Stimulated activated CD4-positive, alpha-beta T cell treated with anti-CD3 and anti-CD28 coated beads, Interleukin-1b, Interleukin-23, amount 100 ng/mL, for 48 hours (primary cell): ENCODE measurements at places on chromosomes 2 and 18.
A peak's percentile ranks its signal among the peaks of the same experiment; 100 is the strongest.

- DNase-seq = no peak
Observed at GRCh38 chr2:131041402-131042147, 51.7 kb downstream of the FAM168B start.

GRCh38 chr2:8578335-8579244, 103.3 kb upstream of the ID2 start:
- DNase-seq = no peak

DNA sequence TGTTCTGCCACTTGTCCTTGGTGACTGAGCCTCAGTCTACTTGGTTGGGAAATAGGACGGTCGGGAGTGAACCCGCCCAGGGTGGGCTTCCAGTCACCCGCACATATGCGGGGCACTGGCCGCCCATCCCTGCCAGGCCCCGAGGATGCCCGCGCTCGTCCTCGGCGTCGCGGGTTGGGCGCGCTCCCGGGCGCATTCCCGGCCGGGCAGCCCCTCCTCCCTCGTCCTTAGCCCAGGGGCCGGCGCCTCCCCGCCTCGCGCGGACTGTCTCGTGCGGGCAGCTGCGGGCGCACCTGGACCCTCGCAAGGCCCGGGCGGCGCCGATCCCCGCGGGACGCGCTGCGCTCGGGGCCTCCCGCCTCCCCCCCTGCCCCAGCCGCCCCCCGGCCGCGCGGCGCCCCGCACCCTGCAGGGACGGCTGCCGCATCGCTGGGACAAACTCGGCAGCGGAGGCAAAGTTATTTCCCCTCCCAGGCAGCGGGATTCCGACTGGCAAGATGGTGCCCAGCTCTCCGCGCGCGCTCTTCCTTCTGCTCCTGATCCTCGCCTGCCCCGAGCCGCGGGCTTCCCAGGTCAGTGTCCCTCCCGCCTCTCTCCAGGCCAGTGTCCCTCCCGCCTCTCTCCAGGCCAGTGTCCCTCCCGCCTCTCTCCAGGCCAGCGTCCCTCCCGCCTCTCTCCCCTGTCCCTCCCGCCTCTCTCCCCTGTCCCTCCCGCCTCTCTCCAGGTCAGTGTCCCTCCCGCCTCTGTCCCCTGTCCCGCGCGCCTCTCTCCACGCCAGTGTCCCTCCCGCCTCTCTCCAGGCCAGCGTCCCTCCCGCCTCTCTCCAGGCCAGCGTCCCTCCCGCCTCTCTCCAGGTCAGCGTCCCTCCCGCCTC, at the start of gene FBLN7:
Gene FBLN7 (plus strand): TSS at position 227 of the 874 bp plus-strand sequence. CDS start 271 bp downstream, at position 498.
- DNase-seq = no peak

DNA sequence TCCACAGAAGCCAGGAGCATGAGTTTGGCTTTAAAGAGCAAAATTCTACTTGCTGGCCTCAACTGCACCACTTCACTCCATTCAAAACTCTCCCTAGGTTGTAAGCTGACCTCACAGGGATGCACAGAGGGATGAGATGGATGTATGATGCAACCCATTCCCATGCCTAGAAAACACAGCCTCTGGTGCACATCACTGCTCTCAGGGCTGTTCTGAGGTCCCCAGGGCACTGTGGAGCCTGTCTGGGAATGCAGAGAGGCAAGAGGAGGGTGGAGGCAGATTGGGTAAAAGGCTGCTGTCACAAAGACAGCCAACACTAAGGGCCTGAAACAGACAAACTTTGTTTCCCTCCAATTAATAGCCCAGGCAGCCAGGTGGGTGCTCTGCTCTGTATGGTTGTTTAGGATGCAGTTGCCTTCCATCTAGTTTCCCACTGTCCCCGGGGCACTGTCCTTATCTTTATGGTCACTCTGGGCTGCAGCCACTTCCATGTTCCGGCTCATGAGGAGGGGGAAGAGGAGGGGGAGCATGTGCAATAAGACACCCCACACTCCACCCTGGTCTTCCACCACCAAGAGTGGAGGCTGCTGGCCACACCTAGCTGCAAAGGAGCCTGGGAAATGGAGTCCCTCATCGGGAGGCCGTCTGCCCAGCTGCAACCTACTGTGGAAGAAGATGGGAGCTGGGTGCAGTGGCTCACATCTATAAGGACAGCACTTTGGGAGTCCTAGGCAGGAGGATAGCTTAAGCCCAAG, 7.0 kb downstream of the GPR45 start:
- no peak for DNase-seq

GRCh38 chr2:69013142-69013839, at the start of gene ANTXR1:
TSS of gene ANTXR1 (plus strand) at chr2:69013179. CDS start at chr2:69013500, 321 bp downstream.
- no peak for DNase-seq

GRCh38 chr2:105183555-105184323, 57.8 kb upstream of the GPR45 start:
- no peak for DNase-seq

- DNase-seq = no peak
Observed at GRCh38 chr18:3508576-3509549, 58.9 kb downstream of the TGIF1 start.

DNA sequence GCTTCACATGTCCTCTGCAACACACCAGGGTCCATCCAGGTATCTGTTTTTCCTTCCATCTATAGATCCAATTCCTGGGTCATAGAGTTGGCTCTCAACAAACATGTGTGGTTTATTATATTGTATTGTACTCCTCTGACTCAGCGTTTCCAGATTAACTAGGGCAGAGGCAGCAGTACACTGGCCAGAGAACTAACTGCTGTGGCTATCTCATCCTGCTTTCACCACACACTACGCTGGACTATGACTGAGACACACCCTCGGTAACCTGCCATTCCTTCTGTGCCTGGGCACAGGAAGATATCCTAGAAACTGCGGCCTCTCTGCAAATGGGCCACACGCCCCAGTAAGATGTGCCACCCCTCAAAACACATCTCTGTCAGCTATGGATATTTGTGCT, 159.8 kb upstream of the STK17B start:
- DNase-seq = no peak

- DNase-seq = peak; percentile 28
Observed at GRCh38 chr2:174750923-174751441, 13.3 kb downstream of the CHRNA1 start.

GRCh38 chr2:118449401-118449800, 361.1 kb downstream of the INSIG2 start:
- DNase-seq = no peak

GRCh38 chr18:54453996-54454395, 96.3 kb downstream of the C18orf54 start:
- no peak for DNase-seq

DNA sequence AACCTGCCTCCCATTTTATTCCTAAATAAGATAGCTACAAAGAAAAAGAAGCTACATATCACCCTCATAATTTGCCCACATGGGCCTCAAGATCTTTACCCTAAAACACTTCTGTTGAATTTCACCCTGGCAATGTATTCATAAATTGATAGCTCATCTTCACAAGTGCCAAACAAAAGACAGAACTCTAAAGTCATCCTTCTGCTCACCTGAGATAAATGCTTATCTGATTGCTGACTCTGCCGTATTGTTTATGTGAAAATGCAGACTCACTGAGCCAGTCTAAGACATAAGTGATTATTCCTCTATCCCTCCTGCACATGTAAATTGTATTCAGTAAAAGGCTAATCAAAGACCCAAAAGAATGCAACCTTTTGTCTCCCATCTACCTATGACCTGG, 2.0 kb downstream of the RDH14 start:
- DNase-seq = no peak

- no peak for DNase-seq
Observed at GRCh38 chr2:221693365-221693764, 121.3 kb upstream of the EPHA4 start.

DNA sequence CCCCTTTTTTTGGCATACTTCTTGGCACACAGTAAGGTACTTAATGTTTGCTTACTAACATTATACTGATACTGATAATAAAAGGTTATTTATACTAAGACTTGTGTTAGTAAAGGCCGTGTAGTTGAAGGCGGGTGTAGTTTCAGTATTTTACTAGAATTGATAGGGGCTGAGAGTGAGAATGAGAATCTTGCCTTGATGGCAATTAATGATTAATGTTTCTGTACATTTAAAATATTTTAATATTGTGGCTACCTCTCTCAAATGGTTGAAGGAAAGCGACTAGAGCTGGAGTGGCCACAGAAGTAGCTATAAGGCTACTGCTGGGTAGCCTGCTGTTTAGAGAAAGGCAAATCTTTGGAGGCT, 29.3 kb downstream of the PELI1 start:
- no peak for DNase-seq

DNA sequence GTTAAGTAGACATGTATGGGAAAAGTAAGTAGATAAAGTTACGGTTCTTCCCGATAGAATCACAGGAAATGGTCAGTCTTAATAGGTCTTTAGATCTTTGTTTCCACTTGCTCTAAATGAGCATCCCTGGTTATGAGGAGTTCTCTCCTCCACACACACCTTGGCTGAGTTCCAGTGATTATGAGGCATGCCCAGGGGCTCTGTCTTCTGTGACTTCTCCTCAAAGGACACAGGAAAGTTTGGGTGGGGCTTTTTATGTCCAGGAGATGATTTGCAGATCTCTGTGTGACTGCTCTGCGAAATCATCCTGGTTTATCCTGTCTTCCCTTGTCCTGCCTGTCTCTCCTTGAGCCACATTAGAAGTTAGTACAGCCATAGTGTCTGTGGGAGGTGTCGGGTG, 83.9 kb upstream of the EML6 start:
- DNase-seq = no peak

DNA sequence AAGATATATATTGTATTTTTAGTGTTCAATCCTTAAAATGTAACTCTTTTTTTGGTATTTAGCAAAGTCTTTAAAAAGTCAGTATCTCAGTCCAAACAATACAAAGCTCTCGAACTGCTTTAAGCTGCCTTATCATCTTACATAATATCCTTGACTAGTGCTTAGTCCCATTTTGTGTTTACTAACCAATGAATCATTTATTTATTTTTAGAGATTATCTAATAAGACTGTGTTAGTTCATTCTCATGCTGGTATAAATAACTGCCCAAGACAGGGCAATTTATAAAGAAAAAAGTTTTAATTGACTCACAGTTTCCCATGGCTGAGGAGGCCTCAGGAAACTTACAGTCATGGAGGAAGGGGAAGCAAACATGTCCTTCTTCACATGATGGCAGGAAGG, 248.3 kb upstream of the KYNU start:
- no peak for DNase-seq

GRCh38 chr2:238761868-238762267, 86.0 kb upstream of the TWIST2 start:
- no peak for DNase-seq

GRCh38 chr2:153311432-153311831, 167.1 kb downstream of the RPRM start:
- DNase-seq = no peak

- no peak for DNase-seq
Observed at GRCh38 chr18:23981369-23981980, 33.1 kb upstream of the TTC39C start.

- no peak for DNase-seq
Observed at GRCh38 chr2:168568476-168569267, 112.6 kb downstream of the CERS6 start.

- no peak for DNase-seq
Observed at GRCh38 chr2:206480161-206480560, 36.8 kb downstream of the ADAM23 start.

- DNase-seq = no peak
Observed at GRCh38 chr2:176181551-176181950, 6.9 kb upstream of the HOXD1 start.

GRCh38 chr2:113796592-113797175, 40.2 kb upstream of the SLC35F5 start:
- no peak for DNase-seq

GRCh38 chr2:216215658-216216390, 106.7 kb downstream of the XRCC5 start:
- DNase-seq = no peak

- no peak for DNase-seq
Observed at GRCh38 chr2:228197504-228197903, 16.0 kb upstream of the SPHKAP start.

- DNase-seq = no peak
Observed at GRCh38 chr2:71151620-71152019, 21.2 kb downstream of the MPHOSPH10 start.

- no peak for DNase-seq
Observed at GRCh38 chr2:234911271-234911670, 40.5 kb upstream of the SH3BP4 start.

DNA sequence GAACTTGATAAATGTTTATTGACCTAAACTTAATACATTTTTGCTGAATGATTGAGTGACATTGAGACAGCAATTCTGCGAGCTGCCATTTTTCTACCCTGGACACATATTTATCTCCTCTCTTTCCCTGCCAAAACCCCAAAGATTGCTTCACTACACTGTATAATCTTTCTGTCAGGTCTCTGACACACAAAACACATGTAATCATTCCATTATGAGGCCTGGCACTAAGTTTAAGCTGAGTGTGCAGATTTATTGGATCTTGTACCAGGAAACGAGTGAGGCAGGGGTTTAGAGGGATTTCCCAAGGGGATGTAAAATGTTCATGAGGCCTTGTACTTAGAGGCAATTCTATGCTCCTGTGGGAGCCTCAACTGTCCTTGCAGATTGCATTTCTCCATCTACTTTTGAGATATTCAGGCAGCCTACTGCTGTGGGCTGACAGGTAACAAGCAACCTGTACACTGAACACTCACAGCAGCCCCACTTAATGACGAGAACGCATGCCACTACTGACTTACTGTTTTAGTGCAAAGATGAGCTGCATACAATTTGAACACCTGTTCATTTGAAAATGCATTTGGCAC, 13.7 kb upstream of the OSR1 start:
- no peak for DNase-seq

DNA sequence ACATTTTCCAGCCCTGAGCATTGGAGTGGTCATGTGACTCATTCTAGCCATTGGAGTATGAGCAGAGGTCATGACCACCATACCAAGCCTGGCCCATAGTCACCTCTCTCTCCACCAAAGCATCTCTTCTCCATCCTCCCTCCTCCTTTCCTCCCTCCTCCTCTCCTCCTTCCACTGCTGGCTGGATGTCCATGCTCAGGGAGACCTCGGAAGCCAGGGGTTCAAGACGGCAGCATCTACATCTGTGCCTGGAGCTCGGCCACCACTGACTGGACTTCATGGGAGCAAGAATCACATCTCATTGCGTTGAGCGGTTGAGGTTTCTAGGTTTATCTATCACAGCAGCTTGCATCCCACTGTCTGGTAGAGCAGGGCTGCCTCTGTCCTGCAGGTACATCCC, 252.4 kb downstream of the NDUFA10 start:
- no peak for DNase-seq

DNA sequence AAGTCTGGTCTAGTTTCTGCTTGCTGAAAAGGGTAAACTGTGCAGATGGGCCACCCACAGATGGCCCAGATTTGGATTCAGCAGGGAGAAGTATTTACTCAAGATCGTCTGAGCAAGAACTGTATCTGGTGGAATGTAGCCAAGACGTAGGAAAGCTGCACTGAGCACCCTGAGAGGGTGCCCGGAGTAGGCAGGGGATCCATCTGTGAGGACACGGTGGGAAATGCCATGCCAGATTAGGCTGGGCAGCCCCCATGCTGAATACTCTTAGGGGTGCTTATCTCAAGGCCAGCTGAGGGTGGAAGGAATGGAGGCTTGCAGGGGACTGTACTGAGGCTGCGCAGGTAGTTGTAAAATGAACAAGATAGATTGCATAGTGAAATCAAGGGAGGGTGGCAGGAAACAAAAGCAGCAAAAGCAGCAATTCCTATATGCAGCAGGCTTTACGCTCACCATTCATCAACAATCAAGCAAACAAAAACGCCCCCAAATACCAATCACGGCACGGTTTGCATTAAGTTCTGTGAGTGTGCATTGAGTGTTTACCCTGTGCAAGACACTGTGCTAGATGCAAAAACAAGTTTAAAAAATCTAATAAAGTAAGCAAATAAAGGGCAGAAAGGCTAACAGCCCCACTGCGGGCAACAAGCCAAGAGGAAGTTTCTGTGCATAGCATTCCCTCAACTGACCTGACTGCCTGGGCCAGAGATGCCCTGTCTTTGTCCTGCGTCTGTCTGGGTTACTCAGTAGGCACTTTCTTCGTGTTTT, 32.2 kb upstream of the LPIN2 start:
- DNase-seq = no peak
